ENCODE measurements at places on chromosomes 7 and 10.

DNA sequence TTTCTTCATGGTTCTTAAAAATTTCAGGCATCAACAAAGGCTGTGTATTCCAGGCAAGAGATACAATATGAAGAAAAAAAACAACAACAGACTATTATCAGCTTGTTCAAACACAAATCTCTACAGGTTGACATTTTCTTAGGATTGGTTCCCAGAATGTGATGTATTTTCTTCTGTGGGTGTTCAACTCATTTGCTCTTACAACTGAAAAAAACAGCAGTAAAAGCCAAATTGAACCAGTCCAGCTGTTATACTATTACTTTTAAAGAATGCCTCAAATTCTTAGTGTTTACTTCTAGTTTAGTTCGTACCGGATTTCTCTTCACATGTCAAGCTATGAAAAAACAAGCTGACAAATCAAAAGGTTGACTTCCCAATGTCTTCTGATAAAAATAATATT is 60.7 kb downstream of the CNTNAP2 start:
- no peak for DNase-seq

GRCh38 chr10:37687581-37687980 is 169.8 kb downstream of the ZNF248 start:
- DNase-seq: no peak

GRCh38 chr10:4868357-4868657 is 42.3 kb downstream of the AKR1E2 start:
- no peak for DNase-seq

DNA sequence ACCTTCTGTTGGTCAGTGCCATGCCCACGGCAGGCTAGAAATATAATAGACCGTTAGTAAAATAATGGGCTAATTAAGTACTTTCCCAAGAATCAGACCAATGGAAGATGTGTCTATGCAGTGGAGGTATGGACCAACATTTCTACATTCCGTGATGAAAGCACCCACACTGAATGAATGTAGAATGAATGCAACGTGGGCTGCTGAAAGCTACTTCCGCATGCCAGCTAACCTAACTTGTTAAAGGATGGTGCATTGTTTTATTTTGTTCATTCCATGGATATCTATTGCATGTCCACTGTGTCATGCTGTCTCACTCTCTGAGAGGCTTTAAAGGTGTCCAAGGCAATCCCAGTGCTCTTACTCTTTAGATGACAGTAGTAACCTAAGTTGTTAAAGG is 112.9 kb upstream of the CAV2 start:
- DNase-seq: no peak

DNA sequence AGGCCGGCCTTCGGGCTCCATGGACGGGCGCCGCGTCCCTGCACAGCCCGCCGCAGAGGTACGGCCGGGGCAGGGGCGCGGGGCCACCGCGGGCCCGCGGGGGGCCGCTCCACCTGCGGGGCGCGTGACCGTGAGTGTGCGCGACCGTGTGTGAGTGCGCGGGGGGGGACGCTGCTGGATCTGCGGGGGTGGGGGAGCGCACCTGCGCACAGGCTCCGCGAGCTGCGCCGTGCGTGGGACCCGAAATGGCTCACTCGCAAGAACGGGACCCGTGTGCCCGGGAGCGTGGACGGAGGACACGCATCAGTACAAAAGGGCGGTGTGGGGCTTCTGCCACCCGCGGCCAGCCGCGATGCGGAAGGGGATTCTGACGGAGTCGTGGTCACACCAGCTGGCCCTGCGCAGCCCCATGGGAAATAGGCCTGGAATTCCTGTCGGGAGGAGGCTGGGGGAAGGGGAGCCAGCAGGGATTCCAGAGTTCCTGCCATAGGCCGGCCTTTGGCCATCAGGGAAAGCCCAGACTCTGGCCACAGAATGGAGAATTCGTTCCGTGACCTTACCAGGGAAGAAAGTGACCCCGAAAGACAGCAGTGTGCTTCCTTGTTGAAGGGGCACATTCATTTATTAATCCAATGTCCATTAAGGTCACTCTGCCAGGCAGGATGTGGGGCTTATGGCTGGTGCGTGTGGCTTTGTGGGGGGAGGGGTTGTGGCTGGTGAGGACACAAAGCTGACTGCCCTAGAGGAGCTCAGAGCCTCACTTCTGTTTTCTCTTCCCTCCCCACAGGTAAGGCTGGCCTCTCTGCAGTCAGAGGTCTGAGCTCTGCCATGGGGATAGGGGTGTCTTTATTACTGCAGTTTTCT is 494 bp downstream of the REPIN1 start:
- DNase-seq: no peak

- DNase-seq: peak; percentile 24
Observed at GRCh38 chr7:73565675-73566340, 8.3 kb upstream of the BCL7B start.

- DNase-seq: peak; percentile 65
Observed at GRCh38 chr7:32616625-32617024, 121.3 kb downstream of the AVL9 start.

GRCh38 chr7:6096581-6096980 is 65.4 kb downstream of the ANKRD61 start:
- DNase-seq: no peak

- DNase-seq: peak; percentile 83
Observed at GRCh38 chr7:155763122-155763521, 49.1 kb downstream of the SHH start.

- DNase-seq: no peak
Observed at GRCh38 chr10:7445474-7446185, 34.8 kb upstream of the SFMBT2 start.

DNA sequence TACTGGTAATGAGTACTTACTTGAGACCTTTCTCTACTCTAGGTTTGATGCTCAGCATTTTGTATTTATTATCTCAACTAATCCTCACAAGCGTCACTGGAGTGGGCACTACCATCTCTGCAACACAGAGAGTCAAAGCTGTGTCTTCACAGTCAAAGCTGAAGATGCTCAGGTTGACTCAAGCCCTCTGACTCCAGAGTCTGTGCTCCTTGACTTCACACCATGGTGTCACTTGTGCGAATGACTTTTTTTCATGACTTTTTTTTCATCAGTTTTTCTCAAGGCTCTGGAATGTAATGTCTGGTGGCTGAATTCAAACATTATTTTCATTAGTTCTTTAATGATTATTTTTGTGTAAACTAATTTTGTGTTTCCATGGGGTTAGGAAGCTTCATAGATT is 30.4 kb upstream of the TARP start:
- DNase-seq: no peak

DNA sequence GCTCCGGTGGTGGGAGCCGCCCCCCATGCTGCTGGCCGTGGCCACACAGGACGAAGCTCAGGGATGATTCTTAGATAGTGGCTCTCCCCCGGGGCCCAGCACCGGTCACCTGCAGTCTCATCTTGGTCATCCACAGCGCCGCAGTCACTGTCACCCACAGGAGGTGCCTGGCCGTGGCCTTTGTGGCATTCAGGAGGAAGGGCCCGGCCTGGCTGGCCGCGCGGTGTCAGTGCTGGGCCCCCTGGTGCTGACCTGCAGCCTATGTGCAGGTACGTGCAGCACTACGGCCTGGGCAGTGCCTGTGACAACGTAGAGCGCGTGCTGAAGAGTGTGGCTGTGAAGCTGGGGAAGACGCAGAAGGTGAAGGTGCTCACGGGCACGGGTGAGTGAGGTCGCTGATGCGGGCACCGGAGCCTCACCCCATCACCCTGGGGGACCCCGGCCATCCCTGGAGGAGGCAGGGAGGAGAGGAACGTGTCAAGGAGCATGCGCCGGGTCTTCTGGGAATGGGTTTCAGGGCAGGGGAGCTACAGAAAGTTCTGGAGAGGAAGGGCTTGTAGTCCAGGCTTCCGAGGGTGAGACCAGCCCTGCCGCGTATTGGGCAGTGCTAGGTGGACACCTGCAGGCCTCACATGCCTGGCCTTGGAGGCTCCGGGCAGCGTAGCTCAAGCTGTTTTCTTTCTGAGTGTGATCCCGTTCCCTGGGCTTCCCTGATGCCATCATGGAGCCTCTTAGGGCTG is 5.0 kb downstream of the SPRN start:
- DNase-seq: no peak

- DNase-seq: peak; percentile 52
Observed at GRCh38 chr10:18099415-18099814, 40.8 kb upstream of the CACNB2 start.

DNA sequence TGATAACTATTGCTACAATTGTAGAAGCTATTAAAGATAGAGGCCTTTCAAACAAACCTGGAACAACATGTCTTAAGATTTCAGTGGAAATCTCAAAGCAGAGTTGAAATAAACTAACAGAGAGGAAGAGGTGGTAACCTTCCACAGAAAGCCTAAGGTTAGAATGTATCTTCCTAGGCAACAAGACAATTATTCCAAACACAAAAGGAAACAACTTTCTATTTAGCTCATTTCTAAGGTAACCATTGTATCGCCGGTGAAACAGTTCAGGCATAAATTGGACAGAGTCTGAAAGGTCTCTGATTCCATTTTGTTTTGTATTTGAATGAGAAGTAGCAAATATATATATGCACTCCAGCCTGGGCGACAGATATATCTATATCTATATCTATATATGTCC is 30.7 kb upstream of the HYCC1 start:
- DNase-seq: no peak

DNA sequence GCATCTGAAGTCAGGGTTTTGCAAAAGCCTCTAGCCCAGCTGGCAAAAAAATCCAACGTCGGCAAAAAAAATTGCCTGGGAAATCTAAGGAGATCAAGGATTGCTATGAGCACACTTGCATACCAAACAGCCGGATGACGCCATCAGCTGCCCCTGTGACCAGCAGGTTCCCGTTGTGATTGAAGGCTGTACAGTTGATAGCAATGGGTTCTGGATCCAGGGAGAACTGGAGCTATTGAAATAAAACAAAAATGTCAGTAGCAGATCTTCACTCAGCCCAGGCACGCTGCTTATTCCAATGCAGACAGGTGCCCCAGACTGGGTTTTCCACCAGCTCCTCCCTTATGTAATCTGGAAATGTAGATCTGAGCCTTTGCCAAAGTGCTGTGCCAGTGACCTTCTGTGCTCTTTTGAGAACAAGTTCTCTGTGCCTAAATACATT is 18.7 kb upstream of the CYREN start:
- no peak for DNase-seq

DNA sequence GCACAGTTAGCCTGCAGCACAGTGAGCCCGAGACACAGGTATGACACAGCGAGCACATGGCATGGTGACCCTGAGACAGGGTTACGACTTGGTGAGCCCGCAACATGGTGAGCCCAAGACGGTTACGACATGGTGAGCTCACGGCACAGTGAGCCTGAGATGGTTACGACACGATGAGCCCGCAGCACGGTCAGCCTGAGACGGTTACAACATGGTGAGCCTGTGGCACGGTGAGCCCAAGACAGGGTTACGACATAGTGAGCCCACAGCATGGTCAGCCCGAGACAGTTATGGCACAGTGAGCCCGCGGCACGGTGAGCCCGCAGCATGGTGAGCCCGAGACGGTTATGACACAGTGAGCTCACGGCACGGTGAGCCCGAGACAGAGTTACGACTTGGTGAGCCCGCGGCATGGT is 156.1 kb downstream of the MAD1L1 start:
- no peak for DNase-seq

DNA sequence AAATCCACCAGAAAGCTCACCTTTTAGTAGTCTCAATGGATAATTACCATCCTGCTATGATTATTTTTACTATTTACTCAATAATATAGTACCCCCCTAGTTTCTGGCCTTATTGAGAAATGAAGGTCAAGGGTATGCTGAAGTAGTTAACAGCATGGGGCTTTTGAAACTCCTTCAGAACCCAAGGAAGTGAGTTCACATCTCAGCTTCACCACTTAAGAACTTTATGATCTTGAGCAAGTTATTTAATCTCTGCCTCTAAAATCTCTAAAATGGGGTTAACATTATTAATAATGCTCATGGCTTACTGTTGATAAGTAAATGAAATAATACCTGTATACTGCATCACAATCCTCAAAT is 5.8 kb downstream of the MTPN start:
- DNase-seq: no peak

- DNase-seq: no peak
Observed at GRCh38 chr10:129941199-129942018, 22.7 kb downstream of the EBF3 start.

DNA sequence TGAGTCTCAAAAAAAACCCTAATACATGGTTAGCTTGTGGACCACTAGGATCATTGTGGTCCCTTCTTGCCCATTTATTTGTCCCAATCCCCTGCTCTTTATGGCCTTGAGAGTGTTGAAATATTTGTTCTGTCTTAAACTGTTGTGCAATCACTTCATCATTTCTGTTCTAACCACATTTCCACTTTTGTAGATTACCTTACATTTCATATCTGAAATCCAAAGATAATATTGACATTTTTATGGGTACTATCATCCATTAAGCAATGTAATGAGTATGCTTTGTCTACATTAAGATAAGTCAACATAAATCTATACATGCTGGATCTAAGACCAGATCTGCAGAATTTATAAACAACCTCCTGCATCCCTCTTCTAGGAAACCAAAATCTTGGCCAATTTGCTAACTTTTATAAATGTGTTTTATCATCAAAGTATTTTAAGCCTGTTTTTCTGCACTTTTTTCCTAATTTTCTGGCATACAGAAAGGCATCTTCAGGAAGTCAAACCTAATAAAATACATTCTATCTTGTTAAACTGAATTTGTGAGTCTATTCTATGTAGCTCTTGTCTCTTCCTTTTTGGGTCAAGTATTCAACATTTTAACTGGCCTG is 359.4 kb upstream of the CELF2 start:
- peak; percentile 56 for DNase-seq

DNA sequence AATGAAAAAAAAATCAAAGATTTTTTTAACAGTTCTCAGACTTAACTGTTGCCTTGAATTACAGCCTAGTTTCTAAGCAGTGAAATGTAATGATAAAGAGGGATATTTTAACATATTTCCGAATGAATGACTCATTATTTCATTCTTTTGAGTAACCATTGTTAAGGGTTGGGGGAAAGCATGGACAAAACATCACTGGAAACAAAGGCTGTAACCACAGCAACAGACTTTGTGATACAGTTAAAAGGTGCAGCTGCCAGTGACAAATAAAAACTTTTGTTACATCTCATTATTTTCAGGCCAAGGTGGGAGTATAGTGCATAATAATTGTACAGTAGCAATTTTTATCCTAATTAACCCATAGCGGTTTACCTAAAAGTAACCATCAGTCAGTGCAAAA is 172.6 kb downstream of the LRRTM3 start:
- DNase-seq: no peak

GRCh38 chr7:100865938-100866728 is 1.1 kb upstream of the TRIP6 start:
- DNase-seq: no peak

DNA sequence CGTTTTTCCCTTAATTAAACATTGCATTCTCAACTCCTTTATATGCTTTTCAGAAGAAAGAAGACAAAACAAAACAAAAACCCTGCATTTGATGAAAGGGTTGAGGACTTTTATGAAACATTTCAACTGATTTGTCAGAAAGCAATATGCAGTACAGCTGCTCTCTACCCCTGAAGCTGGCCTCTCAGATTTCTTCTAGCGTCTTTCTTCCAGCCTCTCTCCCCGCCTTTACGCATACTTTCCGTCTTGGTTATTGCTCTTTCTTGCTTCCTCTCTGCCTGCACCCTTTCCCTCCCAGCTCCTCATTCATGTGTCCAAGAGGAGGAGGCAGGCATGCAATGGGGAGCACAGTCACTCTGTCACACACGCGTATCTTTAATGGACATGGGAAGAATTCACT is 91.0 kb upstream of the COL1A2 start:
- DNase-seq: peak; percentile 94

- no peak for DNase-seq
Observed at GRCh38 chr7:31512166-31512565, 1.7 kb upstream of the ITPRID1 start.

Measured in choroid plexus epithelial cell (primary cell).